ENCODE measurements at places on chromosomes 4 and X.

DNA sequence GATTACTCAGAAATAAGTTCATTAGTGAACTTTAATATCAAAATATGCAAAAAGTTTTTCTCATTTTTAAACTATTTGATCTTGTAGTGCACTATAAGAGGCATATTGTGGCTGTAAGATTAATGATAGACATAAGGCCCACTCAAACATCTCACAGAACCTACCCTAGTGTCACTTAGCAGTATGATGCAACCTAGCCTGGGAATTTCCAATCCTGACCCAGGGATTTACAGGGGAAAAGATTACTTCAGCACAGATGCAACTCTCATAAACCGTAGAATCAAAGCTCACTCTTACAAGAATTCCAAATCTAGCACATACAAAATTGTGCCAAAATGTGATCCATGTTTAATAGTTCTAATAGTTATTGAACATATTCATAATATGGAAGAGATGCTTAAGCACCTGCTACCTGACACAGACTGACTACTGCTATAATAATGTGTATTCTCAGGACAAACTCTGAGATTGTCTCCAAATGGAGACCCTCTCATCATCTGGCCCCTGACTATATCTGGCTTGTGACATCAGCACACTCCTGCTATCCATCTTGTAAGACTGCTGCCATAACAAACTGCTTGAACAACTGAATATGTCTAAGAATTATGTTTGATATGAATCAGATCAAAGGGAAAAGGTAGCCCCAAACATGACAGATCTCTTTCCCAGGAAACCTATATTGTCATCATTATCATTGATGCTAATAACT, 271.9 kb downstream of the PABPC4L start:
- no peak for DNase-seq

- no peak for DNase-seq
Observed at GRCh38 chr4:185351691-185352090, 44.0 kb downstream of the LRP2BP start.

DNA sequence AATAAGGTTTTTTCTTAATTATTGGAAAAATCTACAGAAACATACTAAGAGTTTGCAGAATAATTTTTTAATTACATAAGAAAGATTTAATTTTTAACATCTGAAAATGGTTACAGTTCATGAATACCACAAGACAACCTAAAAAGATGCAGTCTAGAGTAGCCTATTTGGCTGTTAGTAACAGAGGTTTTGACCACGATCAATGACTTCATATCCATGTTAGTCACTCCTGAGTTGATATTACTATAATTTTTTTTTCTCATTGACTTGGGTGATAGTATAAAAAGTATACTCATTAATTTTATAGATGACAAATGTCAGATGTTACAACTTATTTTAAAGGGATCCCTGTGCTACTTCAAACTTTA, 272.5 kb downstream of the DCTD start:
- DNase-seq, result no peak

DNA sequence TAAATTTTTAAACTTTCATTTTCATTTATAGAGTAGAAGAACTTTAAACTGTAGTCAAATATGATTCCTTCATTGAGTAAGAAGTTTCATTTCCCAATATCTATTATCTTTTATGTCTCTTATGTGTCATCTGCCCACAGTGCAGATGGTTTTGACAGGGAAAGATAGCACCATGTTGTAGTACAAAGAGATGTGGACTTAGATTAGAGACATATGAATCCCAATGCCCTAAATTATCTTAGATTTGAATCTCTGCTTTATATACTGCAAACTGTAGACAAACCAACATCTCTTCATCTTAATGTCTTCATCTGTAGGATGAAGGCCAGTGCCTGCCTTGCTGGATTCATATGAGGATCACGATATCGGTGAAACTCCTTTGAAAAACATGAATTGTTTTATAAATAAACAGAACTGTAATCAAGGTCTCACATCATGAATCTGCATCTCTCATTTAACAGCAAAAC, 217.5 kb downstream of the BANK1 start:
- DNase-seq, result no peak

DNA sequence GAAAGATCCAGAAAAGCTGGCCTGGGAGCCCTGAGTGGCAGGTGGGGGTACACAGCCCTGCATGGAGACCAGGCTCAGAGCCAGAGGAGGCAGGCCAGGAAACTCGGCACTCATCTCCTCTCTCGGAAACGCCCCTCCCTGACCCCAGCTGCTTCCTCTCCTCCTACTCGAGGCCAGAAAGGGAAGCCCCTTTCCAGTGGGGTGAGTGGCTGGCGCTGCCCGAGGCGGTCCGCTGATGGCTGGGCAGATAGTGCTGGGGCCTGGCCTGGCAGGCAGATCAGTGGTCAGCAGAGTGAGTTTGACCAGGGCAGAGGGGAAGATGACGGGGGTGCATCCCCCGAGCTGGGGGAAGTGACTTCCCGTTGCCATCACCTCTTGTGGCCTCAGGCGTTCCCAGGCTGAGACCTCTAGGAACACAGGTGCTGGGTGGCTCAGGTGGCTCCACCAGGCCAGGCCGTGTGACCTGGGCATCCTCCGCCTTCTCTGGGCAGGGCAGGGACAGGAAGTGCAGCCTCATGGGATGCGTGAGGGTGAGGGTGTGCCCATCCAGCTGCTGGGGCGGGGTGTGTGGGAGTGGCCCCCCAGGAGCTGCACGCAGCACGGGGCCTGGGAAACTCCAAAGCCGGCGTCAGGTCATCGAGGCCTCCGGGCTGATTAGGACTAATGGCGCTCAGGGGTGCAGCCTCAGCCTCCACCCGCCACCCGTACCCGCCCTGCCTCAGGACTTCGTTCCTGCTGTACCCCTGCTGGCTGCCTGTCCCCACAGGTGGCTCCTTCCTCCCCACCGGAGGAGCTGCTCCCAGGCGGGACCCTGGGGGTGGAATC, 5.7 kb downstream of the SH3BP2 start:
- DNase-seq, result peak; percentile 9

DNA sequence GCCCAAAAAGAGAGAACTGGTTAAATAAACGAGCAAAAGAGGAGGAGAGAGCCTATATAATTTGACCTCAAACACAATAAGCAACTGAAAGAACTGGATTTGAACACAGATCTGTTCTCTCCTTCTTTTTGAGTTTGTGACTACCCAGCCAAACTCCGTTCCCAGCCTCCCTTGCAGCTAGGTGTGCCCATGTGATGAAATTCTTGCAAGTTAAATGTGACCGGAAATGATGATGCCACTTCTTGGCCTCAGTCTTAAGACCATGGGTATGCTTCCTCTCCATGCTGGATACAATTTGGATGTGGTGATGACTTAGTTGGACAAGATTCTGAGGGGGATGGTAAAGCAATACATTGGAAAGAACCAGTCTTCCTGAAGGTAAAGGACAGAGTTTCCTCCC, 204.1 kb downstream of the PTTG2 start:
- DNase-seq, result no peak

- DNase-seq, result no peak
Observed at GRCh38 chr4:11179796-11180195, 248.9 kb downstream of the HS3ST1 start.

Measured in thoracic aorta (tissue), 2 donors.